ENCODE measurements at places on chromosomes 7 and 10.

DNA sequence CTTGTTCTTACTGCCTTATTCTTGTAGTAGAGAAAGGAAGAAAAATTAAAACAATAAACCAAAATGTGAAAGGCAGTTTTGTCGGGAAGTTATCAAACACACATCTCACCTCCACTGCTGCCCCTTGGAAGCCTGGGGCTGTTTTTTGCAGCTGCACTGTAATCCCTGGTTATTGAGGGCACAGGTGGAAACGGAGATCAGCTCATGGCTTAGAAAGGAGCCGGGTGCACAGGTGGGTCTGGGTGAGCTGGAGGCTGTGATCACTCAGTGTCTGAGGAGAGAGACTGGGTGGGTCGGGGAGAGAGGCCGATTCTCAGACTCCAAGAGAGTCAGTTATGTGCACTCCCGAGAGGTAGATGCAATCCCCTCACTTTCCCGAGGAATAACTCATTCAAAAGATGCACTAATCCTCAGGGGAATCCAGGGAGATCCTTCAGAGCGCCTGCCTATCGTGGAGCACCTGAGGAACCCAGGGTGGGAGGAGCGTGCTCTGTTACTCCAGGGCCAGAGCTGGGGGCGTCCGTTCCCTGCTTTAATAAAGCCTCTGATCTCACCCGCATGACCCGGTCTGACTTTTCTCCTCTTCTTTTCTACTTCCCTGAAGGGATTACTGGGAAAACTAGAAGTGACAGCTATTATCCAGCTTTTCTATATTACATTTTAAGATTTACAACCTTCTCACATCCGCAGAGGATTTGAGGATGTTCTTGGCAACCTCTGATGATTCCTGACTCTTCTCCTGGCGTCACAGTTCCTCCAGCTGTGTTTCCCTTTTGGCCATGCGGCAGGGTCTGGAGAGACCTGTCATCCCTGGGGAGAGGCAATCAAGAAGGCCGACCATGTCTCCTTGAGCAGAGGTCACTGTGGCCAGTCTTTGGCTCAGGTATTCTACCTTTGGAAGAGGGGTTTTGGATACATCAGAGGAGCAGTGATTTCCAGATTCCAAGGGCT, 82.1 kb downstream of the CAMK1D start:
- no peak for DNase-seq

GRCh38 chr10:64773357-64773756, 1252.2 kb downstream of the REEP3 start:
- no peak for DNase-seq

DNA sequence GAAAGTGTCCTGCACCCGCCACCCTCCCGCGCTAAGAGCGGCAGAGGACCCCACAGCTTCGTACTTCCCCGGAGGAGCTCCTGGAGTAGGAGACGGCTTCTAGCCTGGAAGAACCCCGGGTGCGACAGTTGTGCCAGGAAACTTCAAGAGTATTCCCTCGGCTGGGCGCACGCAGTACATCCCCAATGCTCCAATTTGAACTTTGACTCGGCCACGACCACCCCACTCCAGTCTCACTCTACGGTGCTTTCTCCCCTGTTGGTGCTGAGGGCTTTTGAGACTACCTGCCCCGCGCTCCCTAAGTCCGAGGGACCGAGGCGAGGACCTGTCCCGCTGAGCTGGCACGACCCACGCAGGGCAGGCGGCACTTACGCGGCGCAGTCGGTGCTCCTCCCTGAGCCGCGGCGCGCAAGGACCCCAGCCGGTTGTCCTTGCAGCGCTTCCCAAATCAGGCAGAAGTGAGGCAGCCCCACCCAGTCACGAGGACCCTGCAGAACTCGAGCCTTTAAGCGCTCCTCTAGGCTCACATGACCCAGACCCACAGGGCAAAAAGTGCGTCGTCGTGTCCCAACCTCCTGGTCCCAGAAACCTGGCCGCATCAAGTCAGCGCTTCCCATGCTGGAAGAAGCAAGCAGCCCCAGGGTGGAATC, at the start of gene CPVL:
Gene CPVL (minus strand): TSS at position 481 of the 650 bp plus-strand sequence. CDS start 25,476 bp downstream, outside the sequence.
- DNase-seq = no peak

GRCh38 chr10:88886557-88886956, 6.5 kb downstream of the STAMBPL1 start:
- DNase-seq = peak; percentile 27

Measured in CD4-positive, alpha-beta T cell treated with Interleukin-4 for 4 hours (primary cell).